ENCODE measurements at places on chromosomes 1 and 21.

- DNase-seq: no peak
- H3K4me3 ChIP-seq: no peak overlapping the region
- H3K27ac ChIP-seq: no peak overlapping the region
- no peaks in the 10 kb centered on the region for H3K27me3 ChIP-seq
- no peaks in the 10 kb centered on the region for H3K4me1 ChIP-seq
Observed at GRCh38 chr1:213676736-213677135, 311.0 kb upstream of the PROX1 start.

- DNase-seq: no peak
- no peaks in the 10 kb centered on the region for H3K4me1 ChIP-seq
- no peak overlapping the region for H3K4me3 ChIP-seq
- H3K27ac ChIP-seq: no peak overlapping the region
- no peaks in the 10 kb centered on the region for H3K36me3 ChIP-seq
- no peaks in the 10 kb centered on the region for H3K27me3 ChIP-seq
Observed at GRCh38 chr1:60822252-60822651, 260.1 kb upstream of the NFIA start.

DNA sequence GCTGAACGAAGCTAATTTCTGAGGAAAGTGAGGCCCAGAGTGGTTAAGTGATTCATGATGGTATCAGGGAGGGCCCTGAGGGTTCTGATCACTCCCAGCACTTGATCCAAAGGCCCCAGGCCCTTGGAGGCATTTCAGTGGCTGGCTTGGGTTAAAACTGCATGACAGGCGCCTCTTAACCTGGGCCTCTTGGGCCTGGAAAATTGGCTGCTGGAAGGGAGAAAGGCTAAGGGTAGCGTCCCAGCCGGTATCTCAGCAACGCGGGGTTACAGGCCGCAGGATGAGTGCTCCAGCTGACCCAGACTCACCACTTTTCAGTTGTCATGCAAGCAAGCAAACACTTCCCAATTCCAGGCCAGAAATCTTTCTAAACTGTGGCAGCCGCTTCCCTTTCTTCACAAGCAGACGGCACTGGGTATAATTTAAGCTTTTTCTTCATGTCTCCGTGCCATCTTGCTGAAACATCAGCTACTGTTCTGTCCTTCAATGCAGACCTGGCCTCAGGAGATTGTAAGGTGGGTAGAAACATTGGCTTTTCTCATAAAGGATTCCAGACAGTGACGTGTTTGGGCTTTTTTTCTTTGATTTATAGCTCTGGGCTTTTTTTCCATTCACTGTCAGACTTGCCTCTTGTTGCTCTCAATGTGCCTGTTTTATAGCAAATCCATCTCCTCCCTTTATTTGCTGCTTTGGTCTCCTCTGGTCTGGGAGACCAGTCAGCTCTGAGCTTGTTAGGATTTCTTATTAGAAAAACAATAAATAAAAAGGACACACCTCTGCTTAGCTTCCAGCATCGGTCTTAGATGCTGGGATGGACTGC, 229.1 kb downstream of the KCNJ6 start:
- no peak overlapping the region for H3K4me3 ChIP-seq
- no peaks in the 10 kb centered on the region for H3K27me3 ChIP-seq
- no peak for DNase-seq
- no peaks in the 10 kb centered on the region for H3K4me1 ChIP-seq
- no peak overlapping the region for H3K27ac ChIP-seq
- no peaks in the 10 kb centered on the region for H3K36me3 ChIP-seq

GRCh38 chr1:77661696-77662095, 20.8 kb downstream of the ZZZ3 start:
- H3K4me1 ChIP-seq: no peaks in the 10 kb centered on the region
- H3K27me3 ChIP-seq: no peaks in the 10 kb centered on the region
- H3K4me3 ChIP-seq: no peak overlapping the region
- DNase-seq: no peak
- no peak overlapping the region for H3K27ac ChIP-seq

DNA sequence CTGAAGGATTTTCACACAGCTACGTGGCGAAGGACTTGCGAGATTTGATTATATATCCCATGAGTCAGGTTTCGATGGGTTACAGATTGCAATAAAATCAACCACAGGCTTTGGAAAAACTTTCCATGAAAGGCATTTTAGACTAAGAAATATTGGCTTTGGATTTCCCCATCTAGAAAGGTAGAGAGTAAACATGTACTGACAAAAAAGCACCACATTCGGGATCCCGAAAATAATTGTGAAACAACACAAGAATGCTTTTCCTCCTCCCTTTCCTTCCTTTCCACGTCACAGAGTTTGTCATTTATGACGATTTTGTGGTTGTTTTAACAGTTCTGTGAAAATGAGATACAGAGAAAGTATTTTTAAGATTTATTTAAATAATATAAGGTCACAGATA, 38.5 kb downstream of the TGFB2 start:
- no peak overlapping the region for H3K27ac ChIP-seq
- no peak for DNase-seq
- no peaks in the 10 kb centered on the region for H3K4me1 ChIP-seq
- no peaks in the 10 kb centered on the region for H3K27me3 ChIP-seq

- DNase-seq: no peak
- no peaks in the 10 kb centered on the region for H3K36me3 ChIP-seq
- H3K27ac ChIP-seq: no peak overlapping the region
- H3K4me1 ChIP-seq: no peaks in the 10 kb centered on the region
Observed at GRCh38 chr1:47918257-47918867, 78.8 kb downstream of the TRABD2B start.

- no peaks in the 10 kb centered on the region for H3K4me1 ChIP-seq
- no peaks in the 10 kb centered on the region for H3K27me3 ChIP-seq
- H3K4me3 ChIP-seq: no peak overlapping the region
- DNase-seq: no peak
- H3K27ac ChIP-seq: no peak overlapping the region
Observed at GRCh38 chr21:44497703-44498126, 42.3 kb downstream of the KRTAP10-1 start.

- H3K4me3 ChIP-seq: no peak overlapping the region
- no peak for DNase-seq
- no peaks in the 10 kb centered on the region for H3K36me3 ChIP-seq
- H3K4me1 ChIP-seq: no peaks in the 10 kb centered on the region
- no peaks in the 10 kb centered on the region for H3K27me3 ChIP-seq
Observed at GRCh38 chr21:31376301-31376700, 32.2 kb upstream of the TIAM1 start.

DNA sequence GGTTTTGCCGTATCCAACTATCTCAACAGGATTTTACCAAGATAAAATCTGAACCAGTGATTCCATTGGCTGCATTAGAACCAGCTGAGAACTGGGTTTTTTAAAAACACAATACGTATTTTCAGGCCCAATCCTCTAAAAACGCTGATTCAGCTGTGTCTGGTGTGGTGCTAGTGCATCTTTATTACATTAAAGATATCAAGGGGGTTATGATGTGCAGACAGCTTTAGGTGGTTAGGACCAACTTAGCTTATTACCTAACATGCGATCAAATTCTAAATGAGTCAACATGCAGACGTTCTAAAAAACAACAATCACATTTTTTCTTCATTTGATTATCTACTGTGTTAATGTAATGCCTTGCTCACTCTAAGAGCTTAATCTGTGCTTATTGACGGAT, 32.0 kb upstream of the EXO1 start:
- DNase-seq: no peak
- no peaks in the 10 kb centered on the region for H3K27me3 ChIP-seq
- no peak overlapping the region for H3K4me3 ChIP-seq
- no peak overlapping the region for H3K27ac ChIP-seq
- H3K36me3 ChIP-seq: no peaks in the 10 kb centered on the region

GRCh38 chr1:65195495-65196417, 47.8 kb downstream of the AK4 start:
- H3K4me3 ChIP-seq: no peak overlapping the region
- H3K27me3 ChIP-seq: no peaks in the 10 kb centered on the region
- H3K36me3 ChIP-seq: no peaks in the 10 kb centered on the region
- no peak for DNase-seq
- no peaks in the 10 kb centered on the region for H3K4me1 ChIP-seq

- H3K27me3 ChIP-seq: no peaks in the 10 kb centered on the region
- H3K27ac ChIP-seq: no peak overlapping the region
- no peak overlapping the region for H3K4me3 ChIP-seq
- H3K4me1 ChIP-seq: no peaks in the 10 kb centered on the region
- no peaks in the 10 kb centered on the region for H3K36me3 ChIP-seq
Observed at GRCh38 chr1:119865627-119866026, 30.7 kb downstream of the ADAM30 start.

- no peaks in the 10 kb centered on the region for H3K36me3 ChIP-seq
- no peak overlapping the region for H3K4me3 ChIP-seq
- H3K27me3 ChIP-seq: no peaks in the 10 kb centered on the region
- H3K27ac ChIP-seq: no peak overlapping the region
- no peaks in the 10 kb centered on the region for H3K4me1 ChIP-seq
Observed at GRCh38 chr1:119974013-119974412, 77.7 kb upstream of the ADAM30 start.

DNA sequence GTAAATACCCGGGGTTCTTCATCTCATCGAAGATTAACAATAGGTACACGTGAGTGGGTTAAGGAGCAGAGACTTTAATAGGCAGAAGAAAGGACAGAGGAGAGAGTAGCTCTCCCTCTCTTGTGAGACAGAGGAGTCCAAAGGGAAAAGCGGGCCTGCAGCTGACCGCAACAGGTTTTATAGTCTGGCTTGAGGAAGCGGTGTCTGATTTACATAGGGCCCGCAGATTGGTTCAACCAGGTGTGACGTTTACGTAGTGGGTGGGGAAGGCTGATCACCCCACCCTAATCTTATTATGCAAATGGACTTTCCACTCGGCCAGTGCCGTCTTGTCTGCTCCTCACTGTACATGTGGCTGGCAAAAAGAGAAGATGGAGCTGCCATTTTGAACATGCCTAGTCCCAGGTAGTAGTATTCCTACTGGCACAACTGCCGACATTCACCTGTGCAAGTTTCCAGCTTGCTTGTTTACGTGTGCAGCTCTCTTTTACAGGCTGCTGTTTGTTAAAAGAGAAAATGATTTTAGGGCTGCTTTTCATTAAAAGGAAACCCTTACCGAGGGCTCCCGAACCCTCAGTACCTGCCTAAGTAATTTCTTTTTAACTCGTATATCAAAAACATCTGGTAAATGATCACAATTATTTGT, 10.6 kb downstream of the CDC14A start:
- H3K4me1 ChIP-seq: no peaks in the 10 kb centered on the region
- H3K36me3 ChIP-seq: no peaks in the 10 kb centered on the region

GRCh38 chr1:238318294-238319110, 427.8 kb upstream of the ZP4 start:
- no peak overlapping the region for H3K4me3 ChIP-seq
- no peak for DNase-seq
- no peaks in the 10 kb centered on the region for H3K27me3 ChIP-seq
- H3K36me3 ChIP-seq: no peaks in the 10 kb centered on the region

- H3K4me3 ChIP-seq: no peak overlapping the region
- no peaks in the 10 kb centered on the region for H3K4me1 ChIP-seq
- no peak overlapping the region for H3K27ac ChIP-seq
- H3K27me3 ChIP-seq: peaks cover 4% of the 10 kb centered on the region
Observed at GRCh38 chr1:29532751-29533150, 296.4 kb downstream of the PTPRU start.

- no peak overlapping the region for H3K4me3 ChIP-seq
- no peak for DNase-seq
- H3K4me1 ChIP-seq: peaks cover 6% of the 10 kb centered on the region
- H3K27me3 ChIP-seq: peaks cover 54% of the 10 kb centered on the region
- no peak overlapping the region for H3K27ac ChIP-seq
Observed at GRCh38 chr1:46494910-46495309, 5.3 kb downstream of the DMBX1 start.

GRCh38 chr1:17128361-17128760, 9.1 kb upstream of the PADI2 start:
- H3K36me3 ChIP-seq: no peaks in the 10 kb centered on the region
- no peaks in the 10 kb centered on the region for H3K4me1 ChIP-seq
- no peak for DNase-seq
- H3K27ac ChIP-seq: no peak overlapping the region

DNA sequence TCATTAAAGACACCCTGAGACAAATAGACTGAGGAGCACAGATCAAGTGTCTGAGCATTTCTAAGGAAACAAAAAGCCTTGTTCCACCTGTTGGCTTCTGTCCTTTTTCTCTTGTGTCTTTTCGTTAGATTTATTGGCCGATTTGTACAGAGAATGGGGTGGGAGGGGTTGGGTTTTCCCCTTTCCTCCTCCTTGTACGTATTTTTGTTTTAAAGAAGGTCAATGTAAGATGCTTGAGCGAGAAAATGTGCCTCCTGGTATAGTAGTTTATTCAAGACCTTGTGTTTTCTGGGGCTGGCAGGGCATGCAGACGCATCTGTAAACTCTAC, 1.2 kb downstream of the BCL9 start:
- no peaks in the 10 kb centered on the region for H3K36me3 ChIP-seq
- no peak overlapping the region for H3K27ac ChIP-seq
- H3K4me1 ChIP-seq: peaks cover 4% of the 10 kb centered on the region
- H3K27me3 ChIP-seq: no peaks in the 10 kb centered on the region
- no peak for DNase-seq

GRCh38 chr1:54714881-54715492, 674 bp upstream of the TTC4 start:
- H3K4me1 ChIP-seq: peaks cover 6% of the 10 kb centered on the region
- no peak for DNase-seq
- H3K27me3 ChIP-seq: no peaks in the 10 kb centered on the region
- H3K36me3 ChIP-seq: no peaks in the 10 kb centered on the region
- peak overlapping the region; percentile 64 for H3K27ac ChIP-seq

DNA sequence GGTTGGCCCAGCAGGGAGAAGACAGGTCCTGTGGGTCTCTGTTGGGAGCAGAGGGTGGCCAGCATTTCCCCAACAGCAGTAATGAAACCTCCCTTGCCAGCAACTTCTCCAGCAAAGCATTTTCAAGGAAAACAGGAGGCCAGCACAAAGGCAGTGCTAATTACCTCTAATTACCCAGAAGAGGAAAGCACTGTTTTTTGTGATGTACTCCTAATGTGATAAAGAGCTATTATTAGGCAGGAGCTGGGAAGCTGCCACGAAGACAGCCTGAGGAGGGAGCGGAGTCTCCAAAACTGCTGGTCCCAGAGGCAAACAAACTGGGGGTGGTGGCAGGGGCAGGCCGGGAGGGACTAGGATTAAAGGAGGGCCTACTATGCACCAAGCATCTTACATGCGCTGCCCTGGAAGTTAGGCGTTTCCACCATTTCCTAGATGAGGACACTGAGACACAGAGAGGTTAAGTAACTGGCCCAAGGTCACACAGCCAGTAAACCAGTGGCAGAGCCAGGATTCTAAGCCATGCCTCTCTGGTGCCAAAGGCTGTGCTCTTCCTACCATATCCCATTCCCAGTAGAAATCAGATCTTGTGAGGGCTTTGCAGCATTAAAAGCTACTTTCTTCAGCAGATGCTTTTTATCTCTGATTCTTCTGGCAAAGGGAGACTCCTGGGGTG, 24.5 kb downstream of the HTR6 start:
- H3K4me1 ChIP-seq: no peaks in the 10 kb centered on the region
- DNase-seq: no peak
- no peaks in the 10 kb centered on the region for H3K36me3 ChIP-seq
- no peak overlapping the region for H3K27ac ChIP-seq

GRCh38 chr1:43554444-43554992, 23.8 kb downstream of the PTPRF start:
- DNase-seq: no peak
- no peak overlapping the region for H3K4me3 ChIP-seq
- H3K27me3 ChIP-seq: no peaks in the 10 kb centered on the region
- H3K27ac ChIP-seq: peak overlapping the region; percentile 91
- H3K36me3 ChIP-seq: no peaks in the 10 kb centered on the region
- H3K4me1 ChIP-seq: peaks cover 5% of the 10 kb centered on the region

Data from breast epithelium (tissue), 4 donors.